ENCODE measurements at places on chromosomes 7 and 10.

GRCh38 chr7:44622342-44623151, 16.1 kb downstream of the OGDH start:
- H3K27me3 ChIP-seq, result no peaks in the 10 kb centered on the region
- no peak overlapping the region for H3K4me3 ChIP-seq
- peaks cover 52% of the 10 kb centered on the region for H3K4me1 ChIP-seq
- H3K36me3 ChIP-seq, result peaks cover 16% of the 10 kb centered on the region
- no peak for DNase-seq

GRCh38 chr7:37349979-37350590, 98.6 kb downstream of the ELMO1 start:
- H3K27ac ChIP-seq, result no peak overlapping the region
- no peaks in the 10 kb centered on the region for H3K4me1 ChIP-seq
- no peak overlapping the region for H3K4me3 ChIP-seq
- DNase-seq, result no peak

DNA sequence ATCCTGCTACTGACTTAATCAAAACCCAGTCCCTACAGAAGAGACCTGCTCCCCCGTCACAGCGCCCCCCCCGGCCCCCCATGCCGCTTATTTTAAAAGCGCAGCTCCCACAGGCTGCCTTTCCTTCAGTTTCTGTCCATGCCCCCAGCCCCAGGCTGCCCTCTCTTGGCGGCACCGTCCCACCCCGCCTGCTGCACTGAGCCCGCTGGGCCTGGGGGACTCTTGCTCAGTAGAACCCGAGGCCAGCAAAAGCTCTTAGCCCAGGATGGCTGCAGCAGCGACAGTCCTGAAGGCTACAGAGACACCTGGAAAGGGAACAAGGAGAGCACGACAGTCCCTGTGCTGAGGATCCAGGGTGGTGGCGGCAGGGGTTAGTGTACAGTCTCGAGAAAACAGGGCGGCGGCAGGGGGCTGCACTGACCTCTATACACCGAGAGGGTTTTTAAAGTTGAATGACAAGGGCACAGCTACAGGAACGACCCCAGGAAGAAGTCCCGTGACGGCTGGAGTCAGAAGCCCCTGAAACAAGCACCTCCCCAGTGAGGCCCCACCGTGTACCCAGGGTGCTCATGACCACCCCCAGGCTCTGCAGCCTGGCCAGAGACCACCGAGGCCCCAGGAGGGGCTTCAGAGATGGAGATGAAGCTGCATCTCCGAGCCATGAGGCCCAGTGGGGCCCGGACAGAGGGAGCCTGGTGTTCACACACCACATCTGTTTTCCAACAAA, 54.4 kb downstream of the ZRANB1 start:
- H3K36me3 ChIP-seq, result peaks cover 25% of the 10 kb centered on the region
- DNase-seq, result no peak
- H3K27ac ChIP-seq, result no peak overlapping the region
- H3K4me3 ChIP-seq, result no peak overlapping the region
- peaks cover 28% of the 10 kb centered on the region for H3K27me3 ChIP-seq
- peaks cover 19% of the 10 kb centered on the region for H3K4me1 ChIP-seq

- H3K27ac ChIP-seq, result peak overlapping the region; percentile 89
- peak overlapping the region; percentile 89 for H3K4me3 ChIP-seq
- H3K4me1 ChIP-seq, result peaks cover 84% of the 10 kb centered on the region
- DNase-seq, result peak; percentile 92
Observed at GRCh38 chr7:5694221-5694754, 87.2 kb downstream of the RNF216 start.

GRCh38 chr7:121824276-121824675, 48.7 kb upstream of the PTPRZ1 start:
- H3K4me1 ChIP-seq, result no peaks in the 10 kb centered on the region
- H3K4me3 ChIP-seq, result no peak overlapping the region
- DNase-seq, result no peak
- no peak overlapping the region for H3K27ac ChIP-seq
- no peaks in the 10 kb centered on the region for H3K27me3 ChIP-seq
- no peaks in the 10 kb centered on the region for H3K36me3 ChIP-seq

DNA sequence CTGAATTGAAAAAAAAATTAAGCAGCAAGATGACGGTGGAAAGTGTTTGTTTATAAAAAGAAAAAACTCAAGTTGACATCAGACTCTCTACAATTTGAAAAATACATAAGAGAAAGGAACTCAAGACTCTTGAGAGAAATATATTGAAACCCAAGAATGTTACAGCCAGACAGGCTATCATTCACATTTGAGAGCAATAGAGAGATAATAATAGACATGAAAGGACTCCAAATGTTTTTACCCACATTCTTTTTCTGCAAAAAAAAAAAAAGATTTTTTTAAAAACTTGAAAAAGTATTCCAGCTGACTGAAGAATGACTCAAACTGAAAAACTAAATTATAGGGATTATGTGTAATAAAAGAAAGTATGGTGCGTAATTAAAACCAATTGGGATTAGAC, 532.4 kb downstream of the INHBA start:
- DNase-seq, result no peak
- no peak overlapping the region for H3K4me3 ChIP-seq
- H3K27me3 ChIP-seq, result no peaks in the 10 kb centered on the region
- H3K27ac ChIP-seq, result 0 out of 2 replicates have a peak overlapping the region, but pooled peaks have one; percentile 4

DNA sequence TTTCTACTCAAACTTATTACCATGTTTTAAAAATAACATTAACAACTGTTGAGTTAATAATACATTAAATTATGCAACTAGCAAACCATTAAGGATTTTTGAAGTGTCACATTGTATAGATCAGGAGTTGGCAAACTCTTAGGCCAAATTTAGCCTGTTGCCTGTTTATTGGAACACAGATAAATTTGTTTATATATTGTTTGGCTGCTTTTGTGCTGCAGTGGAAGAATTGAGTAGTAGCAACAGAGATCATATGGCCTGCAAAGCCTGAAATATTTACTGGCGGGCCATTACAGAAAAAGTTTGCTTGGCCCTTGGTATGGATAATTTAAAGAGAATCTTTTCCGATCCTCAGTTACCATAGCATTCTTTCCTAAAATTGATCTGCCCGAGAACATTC, 50.7 kb upstream of the TMEM236 start:
- H3K27ac ChIP-seq, result no peak overlapping the region
- no peaks in the 10 kb centered on the region for H3K27me3 ChIP-seq

- peaks cover 1% of the 10 kb centered on the region for H3K27me3 ChIP-seq
- H3K36me3 ChIP-seq, result no peaks in the 10 kb centered on the region
- H3K4me1 ChIP-seq, result no peaks in the 10 kb centered on the region
Observed at GRCh38 chr7:69166979-69167516, 431.2 kb upstream of the AUTS2 start.

GRCh38 chr7:7672545-7673239, 32.1 kb downstream of the UMAD1 start:
- no peak for DNase-seq
- H3K4me3 ChIP-seq, result no peak overlapping the region
- H3K27ac ChIP-seq, result no peak overlapping the region
- H3K27me3 ChIP-seq, result no peaks in the 10 kb centered on the region

- H3K27ac ChIP-seq, result no peak overlapping the region
- DNase-seq, result peak; percentile 35
- peaks cover 15% of the 10 kb centered on the region for H3K4me1 ChIP-seq
- no peak overlapping the region for H3K4me3 ChIP-seq
Observed at GRCh38 chr7:73615886-73616285, 8.4 kb downstream of the MLXIPL start.

GRCh38 chr7:67021260-67021659, 24.6 kb downstream of the TYW1 start:
- no peaks in the 10 kb centered on the region for H3K27me3 ChIP-seq
- H3K4me3 ChIP-seq, result no peak overlapping the region
- DNase-seq, result no peak
- no peak overlapping the region for H3K27ac ChIP-seq
- H3K4me1 ChIP-seq, result peaks cover 47% of the 10 kb centered on the region
- peaks cover 47% of the 10 kb centered on the region for H3K36me3 ChIP-seq

DNA sequence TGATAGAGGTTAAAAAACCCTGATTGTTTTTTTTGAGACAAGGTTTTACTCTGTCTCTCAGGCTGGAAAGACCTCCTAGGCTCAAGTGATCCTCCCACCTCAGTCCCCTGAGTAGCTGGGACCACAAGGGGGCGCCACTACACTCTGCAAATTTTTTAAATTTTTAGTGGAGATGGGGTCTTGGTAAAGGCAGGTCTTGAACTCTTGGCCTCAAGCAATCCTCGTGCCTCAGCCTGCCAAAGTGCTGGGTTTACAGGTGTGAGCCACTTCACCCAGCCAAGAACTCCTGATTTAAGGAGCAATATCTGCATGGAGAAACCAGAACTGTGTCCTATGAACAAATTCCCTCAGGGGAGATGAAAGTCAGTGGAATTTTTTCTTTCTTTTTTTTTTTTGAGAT, 7.3 kb upstream of the KLHDC10 start:
- H3K4me1 ChIP-seq, result no peaks in the 10 kb centered on the region
- no peak overlapping the region for H3K27ac ChIP-seq
- no peaks in the 10 kb centered on the region for H3K36me3 ChIP-seq
- peaks cover 4% of the 10 kb centered on the region for H3K27me3 ChIP-seq
- no peak overlapping the region for H3K4me3 ChIP-seq

DNA sequence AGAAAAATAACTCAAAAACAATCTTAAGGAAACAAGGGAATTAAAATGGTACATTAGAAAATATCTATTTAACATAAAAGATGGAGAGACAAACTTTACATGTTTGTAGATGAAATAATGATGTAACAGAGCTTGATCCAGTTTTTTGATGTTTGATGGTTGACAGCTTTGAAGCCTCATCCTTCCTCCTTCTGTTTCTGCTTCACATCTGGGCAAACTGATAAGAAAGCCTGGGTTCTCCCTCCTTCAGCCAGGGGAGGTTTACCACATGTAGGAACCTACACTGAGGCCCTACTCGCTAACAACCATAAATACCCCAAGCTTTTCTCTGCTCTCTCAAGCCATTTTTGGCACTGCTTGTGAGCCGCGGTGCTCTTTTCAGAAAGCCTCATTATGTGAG, 82.8 kb upstream of the ZNF32 start:
- peaks cover 13% of the 10 kb centered on the region for H3K36me3 ChIP-seq
- peaks cover 24% of the 10 kb centered on the region for H3K4me1 ChIP-seq
- H3K27ac ChIP-seq, result no peak overlapping the region
- peaks cover 2% of the 10 kb centered on the region for H3K27me3 ChIP-seq
- DNase-seq, result no peak

GRCh38 chr7:411677-412312, 107.9 kb downstream of the PDGFA start:
- peaks cover 18% of the 10 kb centered on the region for H3K27me3 ChIP-seq
- DNase-seq, result no peak
- no peaks in the 10 kb centered on the region for H3K36me3 ChIP-seq
- no peak overlapping the region for H3K27ac ChIP-seq
- H3K4me3 ChIP-seq, result no peak overlapping the region

Data from HFFc6 (cell line).